ENCODE measurements at places on chromosomes 11 and 22.
A peak's percentile ranks its signal among the peaks of the same experiment; 100 is the strongest.

DNA sequence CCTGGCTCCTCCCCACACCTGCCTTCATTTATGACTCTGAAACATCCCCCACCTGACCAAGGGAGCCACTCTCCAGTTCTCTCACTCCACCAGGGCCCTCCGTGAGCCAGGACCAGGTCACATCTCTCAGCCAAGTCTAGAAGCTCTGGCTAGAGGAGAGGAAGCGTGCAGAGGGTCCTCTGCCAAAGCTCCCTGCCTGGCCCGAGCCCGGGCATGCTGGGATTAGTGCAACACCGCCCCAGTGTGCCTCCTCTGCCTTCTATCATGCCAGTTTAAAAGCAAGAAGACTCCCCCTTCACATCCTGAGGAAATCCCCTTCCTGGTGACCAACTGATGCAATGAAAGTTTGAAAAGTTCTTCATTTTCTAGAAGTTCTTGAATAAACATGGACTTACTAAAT, 23.5 kb downstream of the TP53AIP1 start:
- no peak for DNase-seq

DNA sequence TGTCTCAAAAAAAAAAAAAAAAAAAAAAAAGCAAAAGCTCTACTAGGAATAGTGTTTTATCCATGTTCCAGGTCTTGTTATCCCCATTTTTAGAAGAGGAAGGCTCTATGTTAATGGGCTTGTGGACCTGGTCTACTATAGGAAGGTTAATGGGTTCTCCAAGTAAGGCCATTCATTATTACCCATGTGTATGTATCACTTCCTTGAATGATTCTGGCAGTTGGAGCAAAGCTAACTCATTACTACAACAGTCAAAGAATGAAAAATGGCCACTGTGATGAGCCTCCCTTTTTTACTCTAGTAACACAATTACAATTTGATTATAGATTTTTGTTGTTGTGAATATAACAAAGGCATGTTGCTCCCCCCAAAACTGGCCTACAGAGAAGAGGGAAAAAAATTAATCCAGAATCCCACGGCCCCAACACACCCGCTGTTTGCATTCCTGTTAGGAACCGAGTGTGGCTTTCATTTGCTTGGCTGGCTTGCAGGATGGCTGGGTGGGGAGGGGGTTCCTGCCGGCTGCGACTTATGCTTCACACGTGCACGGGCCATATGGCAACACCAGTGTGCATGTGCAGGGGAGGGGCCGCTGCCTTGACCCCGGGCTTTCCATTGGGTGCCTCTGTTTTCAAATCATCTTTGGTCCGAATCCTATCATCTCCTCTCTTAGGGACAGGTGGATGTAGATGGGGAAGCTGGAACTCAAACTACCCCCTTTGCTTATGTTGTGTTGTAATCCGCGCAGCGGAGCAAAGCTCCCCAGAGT, 148.8 kb downstream of the HIPK3 start:
- no peak for DNase-seq

- peak; percentile 1 for DNase-seq
Measured at GRCh38 chr11:28342716-28343115, 234.5 kb downstream of the METTL15 start.

DNA sequence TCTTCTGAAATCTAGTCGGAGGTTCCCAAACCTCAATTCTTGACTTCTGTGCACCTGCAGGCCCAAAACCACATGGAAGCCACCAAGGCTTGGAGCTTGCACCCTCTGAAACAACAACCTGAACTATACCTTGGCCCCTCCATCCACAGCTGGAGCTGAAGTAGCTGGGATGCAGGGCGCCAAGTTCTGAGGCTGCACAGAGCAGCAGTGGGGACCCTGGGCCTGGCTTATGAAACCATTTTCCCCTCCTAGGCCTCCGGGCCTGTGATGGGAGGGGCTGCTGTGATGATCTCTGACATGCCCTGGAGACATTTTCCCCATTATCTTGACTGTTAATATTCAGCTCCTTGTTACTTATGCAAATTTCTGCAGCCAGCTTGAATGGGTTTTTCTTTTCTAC, 38.3 kb upstream of the MMP7 start:
- DNase-seq = no peak

GRCh38 chr22:18028817-18029527, 4.6 kb upstream of the MICAL3 start:
- peak; percentile 65 for DNase-seq

DNA sequence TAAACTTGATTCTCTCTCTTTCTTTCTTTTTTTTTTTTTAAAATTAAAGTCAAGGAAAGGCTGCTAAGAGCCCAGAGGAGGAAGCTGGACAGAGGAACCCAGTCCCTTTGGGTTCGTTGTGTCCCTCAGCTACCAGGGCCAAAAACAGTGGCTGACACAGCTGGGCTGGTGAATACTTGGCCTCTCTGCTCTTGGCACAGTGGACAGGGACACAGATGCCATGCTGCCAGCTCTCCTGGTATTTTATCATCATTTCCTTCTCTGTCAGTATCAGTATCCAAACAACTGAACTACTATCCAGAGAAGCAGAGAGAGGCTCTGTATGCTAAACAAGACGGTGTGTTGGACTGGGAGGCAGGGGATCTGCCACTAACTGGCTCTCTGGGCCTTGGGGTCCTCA, 123.7 kb upstream of the CCDC90B start:
- DNase-seq = no peak

DNA sequence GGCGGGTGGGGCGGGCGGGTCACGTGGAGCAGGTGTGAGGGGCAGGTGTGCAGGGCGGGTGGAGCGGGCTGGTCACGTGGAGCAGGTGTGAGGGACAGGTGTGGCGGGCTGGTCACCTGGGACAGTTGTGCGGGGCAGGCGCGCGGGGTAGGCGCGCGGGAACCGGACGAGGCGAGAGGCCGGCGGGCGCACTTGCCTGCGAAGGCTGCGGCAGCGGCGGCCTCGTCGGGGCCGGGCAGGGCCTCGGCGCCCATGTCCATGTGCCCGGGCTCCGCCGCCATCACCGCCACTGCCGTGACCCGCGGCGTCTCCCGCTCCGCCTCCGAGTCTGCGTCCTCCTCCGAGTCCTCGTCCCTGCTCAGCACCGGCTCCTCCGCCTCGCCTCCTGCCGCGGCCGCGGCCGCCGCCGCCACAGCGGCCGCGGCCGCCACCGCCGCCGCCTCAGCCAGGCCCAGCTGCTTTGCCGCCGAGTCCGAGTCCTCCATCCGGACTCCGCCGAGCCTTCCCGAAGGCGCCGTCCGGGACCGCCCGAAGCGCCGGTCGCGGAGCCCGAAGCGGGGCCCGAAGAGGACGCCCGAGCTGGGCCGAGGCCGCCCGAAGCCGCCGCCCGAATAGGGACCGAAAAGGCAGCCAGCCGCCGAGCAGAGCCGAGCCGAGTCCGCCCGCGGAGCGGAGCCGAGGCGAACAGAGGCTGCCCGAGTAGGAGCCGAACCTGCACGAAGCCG, at the start of gene DEAF1:
TSS of gene DEAF1 (minus strand) at position 660 of the 725 bp plus-strand sequence. CDS start at position 485, 175 bp downstream.
- peak; percentile 97 for DNase-seq

GRCh38 chr22:18056807-18057474, 20.8 kb upstream of the PEX26 start:
- peak; percentile 41 for DNase-seq

GRCh38 chr11:115916608-115917007, 412.4 kb upstream of the CADM1 start:
- no peak for DNase-seq

GRCh38 chr22:37905534-37906363, at the start of gene MICALL1:
TSS of gene MICALL1 (plus strand) at chr22:37906297. CDS start at chr22:37906423, 126 bp downstream.
- peak; percentile 91 for DNase-seq

GRCh38 chr11:11036848-11037732, 179.2 kb upstream of the ZBED5 start:
- peak; percentile 78 for DNase-seq

DNA sequence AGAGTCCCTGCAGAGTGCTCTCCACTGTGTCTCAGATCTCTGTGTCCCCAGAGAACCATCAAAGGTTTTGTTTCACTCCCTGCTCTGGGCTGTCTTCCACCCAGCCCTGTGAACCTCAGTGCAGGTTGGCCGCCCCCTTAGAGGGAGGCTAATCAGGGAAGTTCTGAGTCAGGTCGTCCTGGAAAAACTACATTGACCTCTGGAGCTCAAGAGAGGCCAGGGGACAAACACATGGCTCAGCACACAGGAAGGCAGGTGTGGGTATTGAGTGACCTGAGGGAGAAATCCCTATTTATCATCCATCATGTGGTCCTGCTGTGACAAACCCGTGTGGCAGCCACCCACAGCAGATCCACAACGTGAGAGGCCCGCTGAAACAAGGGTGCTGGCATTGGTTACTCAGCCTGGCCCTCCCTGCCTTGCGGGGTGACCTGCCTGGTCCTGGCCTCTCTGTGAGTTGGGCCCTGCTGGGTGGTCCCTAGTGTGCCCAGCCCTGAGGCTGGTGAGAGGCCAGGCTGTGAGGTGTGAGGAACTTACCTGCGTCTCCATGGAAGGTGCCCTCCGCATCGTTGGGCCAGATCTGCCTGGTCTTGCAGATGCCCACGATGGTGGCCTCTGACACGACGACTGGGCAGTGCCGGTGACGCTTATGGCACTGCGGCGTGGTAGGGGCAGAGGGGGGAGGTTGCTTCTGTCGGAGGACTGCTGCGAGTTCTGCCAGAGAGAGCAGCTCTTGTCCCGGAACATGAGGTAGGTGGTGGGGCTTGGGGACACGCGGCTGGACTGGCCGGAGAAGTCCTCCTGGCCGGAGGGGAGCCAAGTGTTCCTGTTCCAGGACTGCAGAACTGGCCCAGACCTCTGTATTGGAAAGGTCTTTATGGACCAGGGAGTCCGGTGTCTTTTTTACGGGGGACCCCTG, 669 bp upstream of the BCR start:
- peak; percentile 39 for DNase-seq

DNA sequence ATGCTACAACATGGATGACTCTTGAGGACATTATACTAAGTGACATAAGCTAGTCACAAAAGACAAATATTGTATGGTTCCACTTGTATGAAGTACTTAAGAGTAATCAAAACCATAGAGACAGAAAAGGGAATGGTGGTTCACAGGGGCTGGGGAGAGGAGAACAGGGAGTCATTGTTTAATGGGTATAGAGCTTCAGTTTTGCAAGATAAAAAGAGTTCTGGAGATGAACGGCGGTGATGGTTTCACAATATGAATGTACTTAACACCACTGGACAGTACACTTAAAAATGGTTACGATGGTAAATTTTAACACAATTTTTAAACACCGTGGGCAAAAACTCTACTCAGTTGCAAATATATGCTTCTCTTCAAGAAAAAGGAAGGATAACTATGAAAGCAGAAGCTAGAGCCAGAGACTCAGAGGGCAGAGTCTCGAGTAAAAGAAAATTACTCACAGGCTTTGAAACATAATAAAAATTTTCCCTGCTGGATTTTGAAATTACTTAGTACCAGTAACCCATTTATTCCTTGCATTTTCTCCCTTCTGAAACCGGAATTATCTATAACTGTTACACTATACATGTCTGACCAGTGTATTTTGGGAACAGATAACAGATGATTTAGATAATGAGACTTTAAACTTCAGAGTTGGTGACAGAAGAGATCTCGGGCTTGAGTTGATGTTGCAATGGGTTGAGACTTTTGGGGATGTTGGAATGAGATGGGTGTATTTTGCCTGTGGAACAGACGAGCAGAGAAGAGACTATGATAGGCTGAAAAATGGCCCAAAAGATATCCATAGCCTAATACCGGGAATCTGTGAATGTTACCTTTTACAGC, 15.0 kb downstream of the MRTFA start:
- DNase-seq = no peak

- no peak for DNase-seq
Measured at GRCh38 chr11:103029401-103029800, 62.6 kb downstream of the DCUN1D5 start.

GRCh38 chr22:45612451-45612901, 59.2 kb upstream of the ATXN10 start:
- DNase-seq = peak; percentile 97

DNA sequence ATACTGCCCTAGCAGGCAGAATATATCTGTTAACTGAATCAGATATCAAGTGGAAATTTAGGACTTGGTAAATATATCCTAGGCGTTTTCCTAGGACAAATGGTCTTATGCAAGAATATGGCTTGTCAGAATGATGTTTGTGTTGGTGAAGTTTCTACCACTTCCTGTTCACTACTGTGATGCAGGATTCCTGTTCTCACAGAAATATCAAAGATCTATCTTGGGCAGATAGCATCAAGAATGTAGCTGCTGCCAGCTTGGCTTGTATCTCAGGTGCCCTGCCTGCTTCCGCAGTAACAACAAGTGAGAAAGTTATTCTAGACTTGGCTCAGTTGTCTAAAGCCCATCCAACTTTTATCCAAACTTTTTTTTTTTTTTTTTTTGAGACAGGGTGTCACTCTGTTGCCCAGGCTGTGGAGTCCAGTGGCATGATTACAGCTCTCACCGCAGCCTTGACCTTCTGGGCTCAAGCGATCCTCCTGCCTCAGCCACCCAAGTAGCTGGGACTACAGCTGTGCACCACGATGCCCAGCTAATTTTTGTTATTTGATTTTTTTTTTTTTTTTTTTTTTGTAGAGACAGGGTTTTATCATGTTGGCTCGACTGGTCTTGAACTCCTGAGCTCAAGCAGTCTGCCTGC, 61.3 kb downstream of the PPME1 start:
- no peak for DNase-seq

DNA sequence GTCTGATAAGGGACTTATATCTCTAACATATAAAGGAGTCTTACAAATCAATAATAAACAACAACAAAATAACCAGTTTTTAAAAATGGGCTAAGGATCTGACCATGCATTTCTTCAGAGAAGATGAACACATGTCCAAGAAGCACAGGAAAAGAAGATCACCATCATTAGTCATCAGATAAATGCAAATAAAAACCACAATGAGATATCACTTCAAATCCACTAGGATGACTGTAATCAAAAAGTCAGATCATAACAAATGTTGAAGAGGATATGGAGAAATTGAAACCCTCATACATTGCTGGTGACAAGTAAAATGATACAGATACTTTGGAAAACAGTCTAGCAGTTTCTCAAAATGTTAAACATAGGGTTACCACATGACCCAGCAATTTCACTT, 61.2 kb upstream of the MYOD1 start:
- DNase-seq = no peak

GRCh38 chr22:47300698-47301405, 538.4 kb downstream of the TBC1D22A start:
- no peak for DNase-seq

DNA sequence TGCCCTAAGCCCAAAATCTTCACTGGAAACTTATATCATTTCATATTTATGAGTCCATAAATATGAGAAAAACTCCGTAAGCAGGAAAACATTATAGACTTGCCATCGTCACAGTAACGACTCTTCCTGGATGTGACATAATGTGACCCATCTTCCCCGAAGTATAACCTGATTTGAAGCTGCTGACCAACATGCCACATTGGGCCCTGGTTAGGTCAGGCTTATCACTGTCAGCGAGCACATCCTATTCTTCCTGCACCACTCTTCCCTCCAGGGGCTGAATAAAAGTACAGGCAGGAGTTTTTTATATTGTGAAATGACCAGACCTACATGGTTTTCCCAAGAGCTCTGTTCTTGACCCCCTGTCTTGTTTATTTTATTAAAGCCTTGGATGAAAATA, 12.1 kb upstream of the BLID start:
- DNase-seq = no peak

GRCh38 chr11:96280444-96280843, 62.6 kb downstream of the MAML2 start:
- peak; percentile 22 for DNase-seq

- DNase-seq = peak; percentile 61
Measured at GRCh38 chr11:6812390-6813005, 13.0 kb upstream of the OR6A2 start.

- DNase-seq = peak; percentile 93
Measured at GRCh38 chr11:12800032-12800671, 125.9 kb downstream of the TEAD1 start.

- no peak for DNase-seq
Measured at GRCh38 chr11:48210052-48210451, 6.6 kb upstream of the OR4B1 start.
